ENCODE measurements at places on chromosomes 7 and 10.

GRCh38 chr7:121034929-121035328, 46.4 kb downstream of the CPED1 start:
- DNase-seq, result no peak

DNA sequence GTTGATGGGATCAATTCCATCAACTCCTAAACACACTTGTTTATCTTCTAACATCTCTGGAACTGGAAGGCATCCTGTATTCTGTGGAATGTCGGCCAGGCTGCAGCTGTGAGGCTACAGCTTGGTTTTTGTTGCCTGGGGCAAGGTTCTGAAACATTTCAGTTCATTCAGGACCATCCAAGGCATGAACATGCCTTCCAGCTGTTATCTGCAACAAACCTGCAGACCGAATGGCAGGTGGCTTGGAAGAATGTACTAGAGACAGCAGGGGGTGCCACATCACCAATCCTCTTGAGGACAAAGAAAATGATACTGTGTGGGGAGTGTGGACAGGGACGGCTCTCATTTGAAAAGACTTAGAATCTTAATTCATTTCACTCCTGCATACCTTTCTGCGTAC, 12.4 kb downstream of the PAPOLB start:
- DNase-seq, result peak; percentile 47

GRCh38 chr7:143898810-143899209, 3.2 kb downstream of the TCAF1 start:
- no peak for DNase-seq

DNA sequence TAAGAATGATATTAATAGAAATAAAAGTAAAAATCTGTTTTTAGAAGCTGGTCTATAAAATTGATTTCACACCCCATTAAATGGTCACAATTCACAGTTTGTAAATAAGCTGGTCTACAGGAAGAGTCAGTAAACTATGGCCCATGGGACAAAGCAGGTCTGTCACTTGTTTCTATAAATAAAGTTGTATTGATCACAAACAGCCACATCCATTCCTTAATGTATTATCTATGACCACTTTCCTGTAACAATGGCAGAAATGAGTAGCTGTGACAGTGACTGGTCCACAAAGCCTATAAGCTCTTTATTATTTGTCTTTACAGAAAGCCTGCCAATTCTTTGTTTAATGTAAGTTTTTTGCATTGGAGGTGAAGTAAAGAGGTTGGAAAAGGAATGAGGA, 114.5 kb downstream of the SEMA3E start:
- DNase-seq, result no peak

- DNase-seq, result no peak
These were observed 101.7 kb upstream of the CTTNBP2 start for GRCh38 chr7:117974891-117975290.

DNA sequence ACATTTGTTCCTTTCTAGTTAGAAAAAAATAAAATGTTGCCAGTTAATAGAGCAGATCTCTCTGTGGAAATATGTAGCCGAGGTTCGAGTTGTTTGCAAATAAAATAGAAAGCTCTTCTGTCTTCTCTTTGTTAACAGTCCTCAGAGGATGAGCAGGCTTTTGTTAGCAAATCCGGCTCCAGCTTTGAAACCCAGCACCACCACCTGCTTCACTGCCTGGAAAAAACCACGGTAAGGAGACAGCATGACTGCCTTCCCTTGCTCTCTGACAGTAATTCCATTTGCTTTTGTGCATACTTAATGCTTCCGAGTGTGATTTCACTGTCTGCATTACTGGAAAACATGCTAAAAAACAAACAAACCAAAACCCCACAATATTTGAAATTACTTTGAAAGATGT, 115.6 kb downstream of the TSPAN12 start:
- DNase-seq, result no peak

DNA sequence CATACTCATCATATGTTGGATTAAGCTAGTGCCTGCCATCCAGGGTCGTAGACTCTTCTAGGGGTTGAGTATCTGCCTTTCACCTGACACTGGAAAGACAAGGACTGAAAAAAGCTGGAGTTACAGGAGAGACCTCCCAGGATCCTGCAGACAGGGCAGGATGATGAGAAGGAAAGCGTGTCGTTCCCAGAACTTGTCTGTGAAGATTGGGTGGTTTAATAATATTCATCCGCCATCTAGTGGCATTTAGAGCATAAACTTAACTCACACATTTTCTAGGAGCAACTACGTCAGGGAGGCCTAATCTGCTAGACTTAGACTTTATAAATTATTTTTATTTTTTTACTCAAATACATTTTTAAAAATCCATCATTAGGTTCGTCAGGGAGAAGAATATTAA, 59.6 kb downstream of the ADRB1 start:
- peak; percentile 55 for DNase-seq

- no peak for DNase-seq
These were observed 7.1 kb upstream of the FAM204A start for GRCh38 chr10:118349235-118349634.

DNA sequence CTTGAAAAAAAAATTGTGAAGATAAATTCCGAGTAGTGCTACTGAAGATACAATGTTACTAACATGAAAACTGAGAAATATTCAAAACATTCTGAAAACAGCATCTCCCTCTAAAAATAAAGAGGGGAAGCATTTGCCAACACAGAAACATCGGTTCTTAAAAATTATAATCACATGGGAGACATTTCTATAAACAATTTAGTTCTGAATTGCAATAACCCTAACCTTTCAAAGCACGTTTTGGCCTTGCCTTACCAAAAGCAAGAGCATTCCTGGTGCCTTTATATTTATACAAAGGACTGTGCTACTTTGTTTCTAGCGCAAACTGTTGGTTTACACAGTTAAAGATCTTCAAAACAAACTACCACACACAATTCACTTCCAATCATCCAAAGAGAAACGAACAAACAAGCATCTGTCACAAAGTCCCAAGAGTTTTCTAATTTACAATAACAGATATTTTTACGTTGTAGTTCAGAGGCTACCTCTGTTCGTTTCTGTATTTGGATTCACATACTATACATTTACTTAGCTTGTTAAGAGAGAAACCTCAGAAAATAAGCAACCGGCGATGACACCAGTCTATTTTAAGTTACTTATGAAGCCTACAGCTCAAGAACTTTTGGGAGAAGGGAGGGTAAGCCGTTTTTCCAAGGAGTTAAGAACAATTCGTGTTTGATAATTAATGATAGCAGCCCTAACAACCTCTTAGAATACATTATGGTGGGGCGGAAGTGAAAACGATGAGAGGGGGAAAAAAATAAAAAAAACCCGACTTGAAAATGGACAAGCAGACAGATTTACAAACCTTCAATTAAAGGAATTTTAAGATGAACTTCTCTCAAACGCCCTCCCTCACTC, 1.3 kb downstream of the ABI1 start:
- DNase-seq, result no peak

DNA sequence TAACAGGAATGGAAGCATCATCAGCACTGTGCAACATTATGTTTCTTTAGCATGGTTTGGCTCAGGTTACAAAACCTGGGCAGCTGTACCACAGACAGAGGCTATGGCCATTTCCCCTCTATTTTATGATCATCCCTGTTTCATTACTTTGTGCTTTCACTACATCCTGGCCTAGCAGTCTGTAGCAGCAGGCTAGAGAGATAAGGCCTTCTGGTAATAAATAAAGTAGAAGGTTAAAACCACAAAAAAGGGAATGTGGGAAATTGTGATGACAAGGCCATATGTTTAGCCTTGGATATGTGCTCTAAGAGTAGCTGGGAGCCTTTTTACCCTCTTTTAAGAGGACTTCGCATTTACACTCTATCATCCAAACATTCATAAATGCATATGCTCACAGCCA, 266.2 kb upstream of the PHF14 start:
- no peak for DNase-seq

DNA sequence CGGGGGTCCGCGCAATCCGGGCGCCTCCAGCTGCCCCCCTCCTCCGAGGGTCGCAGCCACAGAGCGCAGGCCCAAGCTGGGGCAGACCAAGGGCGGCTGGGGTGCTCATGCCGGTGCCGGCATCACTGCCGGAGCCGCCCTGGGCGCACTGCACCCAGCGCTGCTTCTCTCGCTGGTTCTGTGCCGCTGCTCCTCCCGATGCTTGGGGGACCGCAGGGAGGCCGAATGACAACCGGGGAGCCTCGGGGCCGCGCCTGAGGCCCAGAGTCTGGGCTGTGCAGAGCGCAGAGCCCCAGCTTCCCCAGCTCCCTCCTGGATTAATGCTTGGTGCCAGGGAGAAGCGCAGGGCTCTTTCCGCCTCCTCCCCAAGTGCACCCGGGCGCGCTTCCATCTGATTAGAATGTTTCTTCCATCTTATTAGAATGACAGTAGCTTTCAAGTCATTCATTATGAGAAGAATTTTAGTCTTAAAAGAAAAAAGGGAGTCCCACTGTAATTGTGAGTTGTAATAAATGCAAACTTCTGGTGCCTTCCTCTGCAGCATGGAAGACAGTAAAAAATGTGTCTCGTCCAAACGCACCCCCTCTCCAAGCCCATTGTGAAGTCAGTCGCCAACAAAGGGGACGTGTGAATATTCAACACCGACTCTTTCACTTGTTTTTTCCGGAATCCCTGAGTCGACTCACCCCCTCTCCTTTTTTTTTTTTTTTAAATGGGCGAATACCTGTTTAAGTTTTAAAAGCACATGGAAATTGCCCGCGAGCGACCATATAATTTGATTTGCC, 19.5 kb upstream of the PTF1A start:
- no peak for DNase-seq

DNA sequence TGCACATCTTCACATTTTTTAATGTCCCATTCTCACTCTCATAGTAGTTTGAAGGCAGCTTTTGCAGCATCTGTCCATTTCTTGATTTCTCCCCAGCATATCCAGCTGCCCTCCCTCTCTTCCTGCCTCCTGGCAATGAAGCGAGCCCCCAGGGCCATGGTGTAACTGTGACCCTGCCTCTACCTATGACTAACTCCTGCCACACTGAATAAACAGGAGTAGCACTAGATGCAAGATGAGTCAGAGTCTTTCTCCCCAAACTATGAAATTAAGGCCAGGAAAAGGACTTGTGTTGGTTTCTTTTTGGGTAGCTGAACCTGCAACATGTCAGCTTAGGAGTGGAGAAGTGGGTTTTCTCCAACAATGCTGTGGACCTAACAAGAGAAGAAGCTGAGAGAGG, 329.0 kb downstream of the RNLS start:
- DNase-seq, result no peak

GRCh38 chr10:17872191-17873091, 63.3 kb downstream of the MRC1 start:
- DNase-seq, result no peak

- no peak for DNase-seq
These were observed 371.7 kb upstream of the IGFBP3 start for GRCh38 chr7:46292741-46293140.

DNA sequence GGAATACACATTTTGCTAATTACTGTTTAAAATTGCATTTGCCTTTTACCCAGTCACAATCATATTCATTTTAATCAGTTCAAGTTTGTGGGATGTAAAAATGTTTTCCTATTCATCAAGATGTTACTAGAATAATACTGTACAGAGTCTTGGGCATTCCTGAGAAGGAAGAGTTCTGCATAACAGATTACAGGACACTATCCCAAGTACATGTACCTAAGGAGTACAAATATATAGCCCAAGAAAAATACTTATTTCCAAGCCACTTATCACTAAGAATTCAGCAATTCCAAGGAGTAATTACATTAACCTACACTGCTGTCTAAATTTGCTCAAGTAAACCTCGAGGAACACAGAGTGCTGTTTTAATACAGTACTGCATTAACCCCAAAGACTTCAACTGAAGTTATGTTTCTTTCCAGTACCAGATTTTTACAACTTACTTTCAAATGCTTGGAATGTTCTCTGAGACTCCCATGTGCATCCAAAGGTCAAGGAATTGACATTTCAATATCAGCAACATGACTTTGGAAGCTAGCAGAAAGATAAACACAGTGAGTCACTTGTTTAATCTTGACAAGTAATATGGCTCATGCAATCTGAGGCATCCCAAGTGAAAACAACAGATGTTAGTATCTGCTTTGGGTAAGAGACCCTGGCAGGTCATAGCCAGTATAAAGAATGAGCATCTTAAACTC, 125.4 kb upstream of the BET1 start:
- peak; percentile 14 for DNase-seq

DNA sequence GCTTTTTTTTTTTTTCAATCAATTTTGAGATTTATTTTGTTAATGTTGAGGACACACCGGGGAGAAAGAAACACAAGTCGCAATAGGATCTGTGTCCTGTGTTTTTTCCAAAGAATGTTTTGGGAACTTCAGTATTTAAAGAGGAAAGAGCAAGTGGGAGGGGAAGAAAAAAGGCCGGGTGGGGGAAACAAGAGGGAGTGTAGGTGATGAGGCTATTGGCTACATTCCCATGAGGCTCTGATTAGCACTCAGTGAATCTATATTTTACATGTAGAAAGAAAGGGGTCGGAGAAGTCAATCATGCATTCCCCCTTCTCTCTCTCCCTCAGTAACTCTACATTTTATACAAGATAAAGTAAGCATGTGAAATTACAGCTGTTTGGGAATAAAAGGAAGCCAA, 4.1 kb downstream of the ZNF680 start:
- no peak for DNase-seq

- no peak for DNase-seq
These were observed 4.9 kb upstream of the PPIF start for GRCh38 chr10:79342295-79342761.

DNA sequence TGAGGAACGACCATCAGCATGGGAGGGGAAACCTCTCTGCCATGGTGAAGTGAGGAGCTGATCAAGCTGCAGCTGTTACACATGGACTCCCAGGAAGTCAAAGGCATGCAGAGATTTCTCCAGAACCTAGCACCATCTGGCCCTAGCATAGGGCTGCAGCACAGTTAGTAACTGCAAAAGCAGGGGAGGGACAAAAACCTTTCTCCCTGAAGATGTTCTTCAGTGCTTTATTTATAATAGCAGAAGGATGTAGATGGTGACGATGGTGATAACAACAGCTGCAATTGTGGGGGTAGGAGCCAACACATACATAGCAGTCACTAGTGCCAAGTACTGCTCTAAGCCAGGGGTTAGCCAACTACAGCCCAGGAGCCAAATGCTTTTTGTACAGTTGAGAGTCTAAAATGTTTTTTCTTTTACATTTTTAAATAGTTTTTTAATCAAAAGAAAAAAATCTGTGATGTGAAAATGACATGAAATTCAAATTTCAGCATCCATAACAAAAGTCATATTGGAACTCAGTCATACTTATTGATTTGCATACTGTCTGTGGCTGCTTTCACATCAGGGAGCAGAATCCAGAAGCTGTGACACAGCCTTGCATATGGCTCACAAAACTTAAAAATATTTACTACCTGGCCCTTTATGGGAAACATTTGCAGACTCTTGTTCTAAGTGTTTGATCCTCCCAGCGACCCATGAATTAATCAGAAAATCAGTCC, 299.5 kb downstream of the ELMO1 start:
- DNase-seq, result no peak

DNA sequence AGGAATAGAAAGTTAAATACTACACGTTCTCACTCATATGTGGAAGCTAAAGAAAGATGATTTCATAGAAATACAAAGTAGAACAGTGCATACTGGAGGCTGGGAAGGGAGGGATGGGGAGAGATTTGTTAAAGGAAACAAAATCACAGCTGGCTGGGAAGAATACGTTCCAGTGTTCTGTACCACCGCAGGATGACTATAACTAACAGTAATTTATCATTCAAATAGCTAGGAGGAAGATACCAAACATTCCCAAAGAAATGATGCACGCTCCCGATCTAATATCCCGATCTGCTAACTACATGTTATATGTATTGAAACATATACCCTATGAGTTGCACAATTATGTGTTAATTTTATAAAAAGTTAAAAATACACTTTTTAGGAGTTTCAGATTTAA, 162.3 kb downstream of the ZMYND11 start:
- no peak for DNase-seq

All from HuH-7 (cell line).